ENCODE measurements at places on chromosomes 7 and 10. TPM values are rescaled to one million over a fixed set of nuclear protein-coding genes. Genes with fewer than 3 reads are reported as not detected.

GRCh38 chr10:108069096-108069495 is 904.6 kb upstream of the SORCS1 start:
- no peak for DNase-seq

DNA sequence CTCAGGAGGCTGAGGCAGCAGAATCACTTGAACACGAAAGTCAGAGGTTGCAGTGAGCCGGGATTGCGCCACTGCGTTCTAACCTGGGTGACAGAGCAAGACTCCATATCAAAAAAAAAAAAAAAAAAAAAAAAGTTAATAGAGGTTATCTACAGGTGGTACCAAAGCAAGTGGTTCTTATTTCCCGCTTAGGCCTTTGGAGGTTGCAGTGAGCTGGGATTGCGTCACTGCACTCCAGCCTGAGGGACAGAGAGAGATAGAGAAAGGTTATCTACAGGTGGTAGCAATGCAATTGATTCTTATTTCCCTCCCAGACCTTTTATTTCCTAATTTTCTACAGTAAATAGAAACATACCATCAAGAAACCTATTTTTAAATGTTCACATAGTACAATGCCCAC is 98.2 kb downstream of the DLG5 start:
- no peak for DNase-seq

GRCh38 chr10:31051703-31052102 is 20.0 kb upstream of the ZNF438 start:
- no peak for DNase-seq

GRCh38 chr10:77398986-77399755 is 238.4 kb downstream of the KCNMA1 start:
- DNase-seq = no peak

The FAM237B gene
- total RNA-seq = not detected

GRCh38 chr10:124916098-124916584 is 25.8 kb upstream of the ZRANB1 start:
- no peak for DNase-seq

The CACNB2 gene
- total RNA-seq = 20.6 TPM

- DNase-seq = no peak
Measured at GRCh38 chr7:66415659-66416265, 210.6 kb downstream of the TPST1 start.

- no peak for DNase-seq
Measured at GRCh38 chr10:89563861-89564478, 28.6 kb upstream of the SLC16A12 start.

GRCh38 chr10:51783941-51784340 is 84.5 kb upstream of the CSTF2T start:
- no peak for DNase-seq

The WDFY4 gene
- 2.0 TPM for total RNA-seq

- DNase-seq = no peak
Measured at GRCh38 chr7:89666136-89666835, 488.0 kb upstream of the STEAP1 start.

DNA sequence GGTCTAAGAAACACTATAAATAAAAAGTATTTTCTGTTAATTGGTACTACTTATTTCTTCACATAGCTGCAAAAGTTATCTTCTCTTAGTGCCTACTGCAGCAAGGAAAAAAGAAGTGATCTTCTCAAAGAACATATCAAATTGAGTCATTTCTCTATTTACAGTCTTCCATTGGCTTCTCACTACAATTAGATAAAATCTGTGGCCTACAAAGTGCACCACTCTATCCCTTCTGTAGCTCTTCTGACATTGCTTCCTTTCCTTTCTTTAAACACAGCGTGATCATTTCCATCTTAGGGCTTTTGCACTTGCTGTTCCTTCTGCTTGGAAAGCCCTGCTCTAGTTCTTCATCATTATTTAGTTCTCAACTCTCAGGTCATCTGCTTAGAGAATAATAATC is 44.7 kb downstream of the MXI1 start:
- no peak for DNase-seq

The NUTM2A gene
- 2.3 TPM for total RNA-seq

- no peak for DNase-seq
Measured at GRCh38 chr10:33015761-33016547, 57.9 kb upstream of the ITGB1 start.

- DNase-seq = peak; percentile 84
Measured at GRCh38 chr10:43308986-43309385, 42.1 kb upstream of the RASGEF1A start.

GRCh38 chr10:3215153-3215775 is 42.7 kb upstream of the PITRM1 start:
- DNase-seq = no peak

DNA sequence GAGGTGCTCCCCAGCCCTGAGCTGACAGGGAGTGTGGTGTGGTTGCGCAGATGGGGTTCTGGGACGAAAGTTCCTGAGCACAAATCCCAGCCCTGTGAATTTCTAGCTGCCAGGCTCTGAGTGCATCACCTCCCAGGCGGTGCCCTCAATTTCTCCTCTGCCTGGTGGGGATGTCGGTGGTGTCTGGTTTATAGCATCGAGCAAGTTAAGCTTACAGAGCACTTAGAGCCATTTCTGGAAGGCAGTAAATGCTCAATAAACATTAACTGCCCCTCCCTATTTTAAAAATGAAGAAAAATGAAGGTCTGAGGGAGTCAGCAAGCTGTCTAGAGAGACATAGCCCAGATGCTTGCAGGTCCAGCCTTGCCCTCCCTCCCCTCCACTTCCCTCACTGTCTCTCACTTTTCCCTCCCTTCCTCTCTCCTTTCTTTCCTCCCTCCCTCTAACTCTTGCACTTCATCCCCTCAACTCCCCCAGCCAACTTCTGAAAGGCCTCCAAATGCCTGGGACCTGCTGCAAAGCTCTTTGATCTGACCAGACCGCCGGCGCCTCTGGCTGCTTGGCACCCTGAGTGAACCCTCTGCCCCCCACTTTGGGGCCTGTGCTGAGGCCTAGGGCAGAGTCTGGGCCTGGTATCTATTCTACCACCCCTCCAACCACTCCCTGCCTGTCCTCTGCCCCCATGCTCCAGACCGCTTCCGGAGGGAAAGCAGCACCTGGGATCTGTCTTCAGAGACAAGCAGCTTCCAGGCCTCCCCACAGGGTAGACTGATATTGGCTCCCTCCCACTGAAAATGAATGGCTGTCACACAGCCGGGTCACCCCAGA is 438.3 kb downstream of the RPS24 start:
- DNase-seq = no peak

The CALU gene
- total RNA-seq = 286 TPM

DNA sequence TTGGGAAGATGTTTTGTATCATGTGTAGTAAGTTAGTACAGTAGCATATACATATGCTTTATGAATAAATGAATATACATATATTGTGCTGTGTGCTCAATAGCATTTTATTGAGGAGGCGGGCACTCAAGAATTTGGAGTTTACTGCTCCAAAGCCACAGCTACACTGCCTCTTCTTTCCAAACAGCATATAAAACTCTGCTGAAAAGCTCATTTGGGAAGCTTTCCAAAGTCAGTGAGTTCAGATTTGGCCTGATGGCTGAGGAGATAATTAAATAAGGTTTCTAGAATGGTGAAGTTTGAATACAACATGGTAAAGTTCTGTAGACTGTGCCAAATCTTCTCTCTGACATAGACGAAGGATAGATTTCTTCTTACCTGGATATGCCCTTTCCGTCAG is 29.8 kb downstream of the CDK1 start:
- DNase-seq = no peak

DNA sequence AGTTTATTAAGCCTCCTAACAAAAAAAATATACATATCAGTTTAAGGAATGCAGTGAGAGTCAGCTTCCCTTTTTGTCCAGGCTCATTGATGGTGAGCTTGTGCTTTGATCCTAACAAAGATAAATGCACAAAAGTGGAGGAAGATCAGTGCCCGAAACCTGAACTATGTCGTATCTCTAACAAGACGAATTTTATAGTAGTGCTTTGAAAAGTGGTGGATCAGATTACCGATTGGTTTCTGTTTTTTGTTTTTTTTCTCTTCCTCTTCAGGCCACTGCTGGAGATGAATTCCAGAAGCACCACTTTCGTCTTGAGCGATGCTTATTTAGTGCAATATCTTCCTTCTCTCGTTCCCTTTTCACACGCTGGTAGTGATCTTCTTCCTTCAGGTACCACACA is 72.8 kb downstream of the RHOBTB1 start:
- no peak for DNase-seq

The PPP1R17 gene
- total RNA-seq = not detected

GRCh38 chr7:128448751-128449302 is 6.9 kb upstream of the HILPDA start:
- DNase-seq = no peak

The BMPER gene
- total RNA-seq = 3.0 TPM

DNA sequence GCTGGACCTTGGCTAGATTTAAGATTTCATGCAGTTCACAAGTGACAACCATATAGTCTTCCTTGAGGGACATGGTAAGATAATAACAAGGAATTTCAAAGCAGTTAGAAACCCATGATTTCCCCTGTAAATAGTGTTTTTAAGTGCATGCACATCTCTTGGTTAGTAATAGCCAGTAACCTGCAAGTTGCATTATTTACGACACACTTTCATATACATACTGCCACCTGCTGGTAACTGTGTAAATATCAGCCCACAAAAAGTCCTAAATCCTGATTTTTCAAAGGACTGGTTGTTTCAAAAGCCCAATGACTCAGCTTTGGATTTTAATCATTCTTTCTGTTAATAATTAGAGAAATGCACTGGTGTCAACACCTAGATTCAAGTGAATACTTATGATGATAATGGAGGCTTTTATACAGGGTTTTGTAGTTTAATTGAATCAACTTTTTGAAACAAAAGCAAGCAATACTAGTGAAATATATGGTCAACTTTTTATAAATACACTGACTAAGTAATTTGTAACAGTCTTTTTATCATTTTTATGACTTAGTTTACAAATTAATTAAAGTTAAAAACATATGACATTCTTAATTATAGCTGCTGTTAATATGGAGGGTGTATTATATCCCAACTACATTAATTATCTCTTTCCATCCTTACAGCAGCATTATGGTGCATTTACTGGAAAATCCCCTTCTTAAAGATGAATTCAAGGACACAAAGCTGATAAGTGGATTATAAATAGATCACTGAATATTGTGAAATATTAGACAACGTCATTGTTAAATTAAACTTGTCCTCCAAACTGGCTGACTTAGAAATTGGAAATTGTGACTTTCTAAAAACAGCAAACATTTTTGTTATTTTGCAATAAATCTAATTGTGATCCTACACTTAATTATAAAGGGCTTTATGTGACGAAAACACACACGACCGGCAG is 367.7 kb upstream of the SEMA3D start:
- DNase-seq = no peak

DNA sequence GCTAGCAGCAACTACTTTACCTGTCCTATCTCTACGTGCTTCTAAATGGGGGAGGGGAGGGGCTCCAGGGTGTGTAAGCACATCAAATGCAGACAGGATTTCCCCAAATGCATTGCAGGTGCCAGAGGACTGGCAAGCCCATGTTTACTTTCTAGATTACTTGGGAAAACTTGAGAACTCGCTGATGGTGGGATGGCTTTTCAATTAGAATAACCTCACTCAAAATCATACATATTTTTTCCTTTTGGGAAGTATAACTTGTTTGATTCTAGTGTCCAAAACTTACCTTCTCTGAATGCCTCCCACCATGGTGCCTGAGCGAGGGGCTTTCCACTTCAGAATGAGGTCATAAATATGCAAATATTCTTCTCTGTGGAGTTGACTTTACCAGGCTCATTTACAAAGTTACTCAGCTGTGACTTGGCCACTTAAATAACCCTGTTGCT is 191.3 kb upstream of the RHOBTB1 start:
- DNase-seq = no peak

Data from right atrium auricular region (tissue), 2 donors.